SHP77 (cell line): ENCODE measurements at places on chromosomes 3 and 15.

- DNase-seq: no peak
These were observed 192.4 kb upstream of the IGF1R start for GRCh38 chr15:98455904-98456303.

- no peak for DNase-seq
These were observed 293.9 kb downstream of the CADM2 start for GRCh38 chr3:85252686-85253085.

- no peak for DNase-seq
These were observed 875.1 kb upstream of the EPHA6 start for GRCh38 chr3:95939235-95939809.

- no peak for DNase-seq
These were observed 543 bp upstream of the REC114 start for GRCh38 chr15:73442421-73442820.

DNA sequence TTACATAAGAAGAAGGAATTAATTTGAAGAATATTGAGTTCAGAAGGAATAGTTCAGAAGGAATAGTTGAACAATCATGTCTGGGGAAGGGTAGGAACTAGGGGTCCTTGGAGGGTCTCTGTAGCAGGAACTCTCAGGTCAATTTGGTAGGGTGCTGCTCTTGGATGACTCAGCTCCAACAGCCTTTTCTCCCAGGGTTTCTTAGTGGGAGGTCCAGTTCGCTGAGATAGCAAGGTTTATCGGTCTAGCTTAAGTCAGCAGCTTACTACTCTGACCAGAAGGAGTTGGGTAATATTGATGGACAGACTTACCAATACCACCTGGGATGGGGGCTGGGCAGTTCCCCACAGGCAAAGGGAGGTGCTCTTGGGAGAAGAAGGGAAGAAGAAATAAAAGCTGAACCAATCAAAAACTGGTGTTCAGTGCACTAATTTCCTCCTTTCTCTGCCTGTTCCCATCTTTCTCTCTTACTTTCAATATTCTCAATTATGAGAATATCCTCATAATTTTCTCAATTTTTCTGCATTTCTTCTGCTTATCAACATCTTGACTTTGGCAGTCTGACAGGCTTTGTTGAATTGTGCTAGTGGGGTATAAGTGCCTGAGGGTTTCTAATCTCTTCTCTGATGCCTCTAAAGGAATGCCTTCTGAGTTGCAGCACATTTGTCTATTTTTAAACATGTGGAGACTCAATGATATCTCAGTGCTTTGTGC lies 14.4 kb upstream of the MITF start:
- DNase-seq: no peak

DNA sequence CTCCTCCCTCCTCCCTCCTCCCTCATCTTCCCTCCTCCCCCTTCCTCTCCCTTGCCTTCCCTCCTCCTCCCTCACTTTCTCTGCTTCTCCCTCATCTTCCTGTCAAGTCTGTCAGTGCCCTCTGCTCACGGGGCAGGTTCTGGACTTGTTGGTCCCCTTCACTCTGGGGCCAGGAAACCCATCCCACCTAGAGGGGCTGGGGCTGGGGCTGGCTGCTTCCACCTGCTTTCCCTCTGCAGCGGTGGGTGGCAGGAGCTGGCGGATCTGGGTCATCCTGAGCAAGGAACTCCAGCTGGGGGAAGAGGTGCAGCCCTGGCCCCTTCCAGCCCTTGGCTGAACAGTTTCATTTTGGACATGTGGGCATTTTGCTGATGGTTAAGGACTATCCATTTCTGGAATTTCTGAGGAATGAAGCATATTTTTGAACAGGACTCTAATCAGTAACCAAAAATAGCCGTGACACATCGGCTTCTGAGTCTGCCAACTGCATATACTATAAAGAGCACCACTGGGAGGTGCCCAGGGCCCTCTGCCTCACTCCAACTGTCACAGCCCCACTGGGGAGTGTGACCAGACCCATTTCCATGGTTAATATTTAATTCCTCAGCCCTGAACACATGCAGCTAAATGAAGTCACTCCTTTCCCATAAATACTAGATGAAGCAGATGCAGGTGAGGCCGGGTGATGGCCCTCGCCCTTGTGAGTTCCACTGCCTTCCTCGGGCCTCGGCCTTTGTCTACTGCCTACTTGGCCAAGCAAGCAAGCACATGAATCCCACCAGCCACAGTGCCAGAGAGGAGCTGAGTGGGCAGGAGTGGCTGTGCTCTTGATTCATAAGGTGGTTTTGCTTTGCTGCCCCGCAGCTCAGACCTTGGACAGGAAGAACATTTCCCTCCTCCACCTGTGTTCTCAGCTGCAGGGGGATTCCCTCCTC lies 39.8 kb downstream of the CHDH start:
- DNase-seq: no peak

DNA sequence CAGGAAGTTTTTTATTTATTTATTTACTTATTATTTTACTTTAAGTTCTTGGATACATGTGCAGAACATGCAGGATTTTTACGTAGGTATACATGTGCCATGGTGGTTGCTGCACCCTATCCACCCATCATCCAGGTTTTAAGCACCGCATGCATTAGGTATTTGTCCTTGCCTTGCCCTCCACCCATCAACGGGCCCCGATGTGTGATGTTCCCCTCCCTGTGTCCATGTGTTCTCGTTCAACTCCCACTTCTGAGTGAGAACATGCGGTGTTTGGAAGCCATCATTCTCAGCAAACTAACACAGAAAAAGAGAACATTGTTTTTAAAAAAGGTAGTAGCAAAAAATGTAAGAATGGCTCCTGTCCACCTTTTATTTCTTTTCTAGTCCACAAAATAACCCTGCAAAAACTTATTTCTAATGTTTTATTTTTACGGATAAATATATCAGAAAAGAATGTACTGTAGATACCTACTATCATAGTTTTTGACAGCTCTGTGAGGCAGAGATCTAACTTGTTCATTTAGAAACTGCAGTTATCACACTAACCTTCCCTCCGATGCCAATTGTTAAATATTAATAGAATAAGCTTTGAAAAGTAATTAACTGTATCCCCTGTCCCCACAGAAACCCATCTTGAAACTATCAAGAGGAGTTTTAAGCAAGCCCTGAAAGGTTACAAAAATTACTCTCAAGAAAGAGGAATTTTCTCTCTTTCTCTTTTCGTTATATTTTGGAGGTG lies 189.2 kb downstream of the LPP start:
- DNase-seq: no peak

DNA sequence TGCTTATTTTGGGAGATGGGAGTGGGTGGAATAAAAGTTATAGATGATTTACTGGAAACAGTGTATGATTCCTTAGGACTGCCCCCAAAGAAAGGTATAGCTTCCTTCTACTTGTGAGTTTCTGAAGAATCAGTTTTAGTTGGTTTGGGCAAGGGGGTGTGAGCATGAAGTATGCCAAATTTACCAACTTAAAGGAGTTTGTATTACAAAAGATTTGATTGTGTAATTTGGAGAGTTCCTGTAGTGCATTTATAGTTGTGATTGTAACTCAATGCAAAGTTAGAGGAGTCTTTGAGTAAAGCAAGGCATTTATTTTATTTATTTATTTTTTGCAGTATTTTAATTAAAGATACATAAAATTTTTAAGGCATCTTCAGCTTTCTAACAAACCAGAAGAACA lies 42.8 kb downstream of the TSC22D2 start:
- no peak for DNase-seq
